ENCODE measurements at places on chromosomes 11 and 22. TPM values are rescaled to one million over a fixed set of nuclear protein-coding genes. Genes with fewer than 3 reads are reported as not detected.

The GUCY1A2 gene
- not detected for total RNA-seq

The DEPDC5 gene
- total RNA-seq: 28.1 TPM

The MYOD1 gene
- total RNA-seq: not detected

The ZNF280B gene
- 1.7 TPM for total RNA-seq

The CALCA gene
- not detected for total RNA-seq

The MUC2 gene
- total RNA-seq: 0.04 TPM

The JAM3 gene
- not detected for total RNA-seq

The PANX3 gene
- total RNA-seq: not detected

The RTN4R gene
- 7.0 TPM for total RNA-seq

The FOLR1 gene
- 5.0 TPM for total RNA-seq

The TIMM10 gene
- total RNA-seq: 90.2 TPM

The HIC2 gene
- 3.5 TPM for total RNA-seq

The EIF4ENIF1 gene
- 15.3 TPM for total RNA-seq

The TSSC4 gene
- total RNA-seq: 35.6 TPM

The UBQLNL gene
- not detected for total RNA-seq

The GGTLC3 gene
- not detected for total RNA-seq

The BCO2 gene
- 3.0 TPM for total RNA-seq

The CHRNA10 gene
- total RNA-seq: 1.9 TPM

The KCNQ1OT1 gene
- 3.4 TPM for total RNA-seq

The LRP4 gene
- total RNA-seq: 9.6 TPM

The SLC22A25 gene
- total RNA-seq: not detected

The APOL5 gene
- total RNA-seq: not detected

The DEFB131B gene
- not detected for total RNA-seq

The ADORA2A gene
- 1.8 TPM for total RNA-seq

The SCGB1A1 gene
- total RNA-seq: not detected

The PATE2 gene
- total RNA-seq: 1.3 TPM

The POLR2L gene
- 99.7 TPM for total RNA-seq

The MUC5B gene
- total RNA-seq: 2.1 TPM

The GRIA4 gene
- total RNA-seq: not detected

The P4HA3 gene
- total RNA-seq: 0.22 TPM

The TCN1 gene
- total RNA-seq: 1.4 TPM

The ANO9 gene
- 27.6 TPM for total RNA-seq

The MS4A8 gene
- not detected for total RNA-seq
